ENCODE measurements at places on chromosomes 16 and 17. TPM values are rescaled to one million over a fixed set of nuclear protein-coding genes. Genes with fewer than 3 reads are reported as not detected.

KRTAP3-2 gene
- 0.18 TPM for total RNA-seq

RHBDL1 gene
- total RNA-seq: 1.3 TPM

SEC14L1 gene
- total RNA-seq: 41.3 TPM

CCL7 gene
- total RNA-seq: not detected

RUNDC3A gene
- total RNA-seq: 1.4 TPM

CES5A gene
- not detected for total RNA-seq

THRA gene
- 57.3 TPM for total RNA-seq

LYRM9 gene
- 8.2 TPM for total RNA-seq

CSF3 gene
- 0.13 TPM for total RNA-seq

CDK5R1 gene
- 4.4 TPM for total RNA-seq

EPX gene
- total RNA-seq: 0.09 TPM

HSBP1 gene
- 137 TPM for total RNA-seq

PPP1R27 gene
- total RNA-seq: 43.4 TPM

HASPIN gene
- total RNA-seq: 4.3 TPM

TBC1D3 gene
- not detected for total RNA-seq

SDR42E2 gene
- total RNA-seq: not detected

TP53 gene
- total RNA-seq: 17.9 TPM

EXOC3L1 gene
- 7.6 TPM for total RNA-seq

CALB2 gene
- total RNA-seq: 0.18 TPM

IRX3 gene
- 4.8 TPM for total RNA-seq

CD79B gene
- 3.8 TPM for total RNA-seq

NEUROD2 gene
- total RNA-seq: not detected

CLEC3A gene
- not detected for total RNA-seq

PCGF2 gene
- 15.2 TPM for total RNA-seq

KRTAP17-1 gene
- total RNA-seq: not detected

CDH11 gene
- 114 TPM for total RNA-seq

RGS9 gene
- 2.9 TPM for total RNA-seq

DBNDD1 gene
- total RNA-seq: 2.7 TPM

GPR179 gene
- 0.22 TPM for total RNA-seq

PTX4 gene
- total RNA-seq: 0.40 TPM

EFNB3 gene
- total RNA-seq: 3.6 TPM

PDE6G gene
- total RNA-seq: 2.6 TPM
